ENCODE measurements at places on chromosomes 6 and 20.

GRCh38 chr6:70166088-70166958 lies 136.6 kb downstream of the COL9A1 start:
- H3K4me1 ChIP-seq = no peaks in the 10 kb centered on the region
- no peak overlapping the region for H3K27ac ChIP-seq
- H3K4me3 ChIP-seq = no peak overlapping the region
- H3K27me3 ChIP-seq = no peaks in the 10 kb centered on the region
- no peaks in the 10 kb centered on the region for H3K36me3 ChIP-seq

DNA sequence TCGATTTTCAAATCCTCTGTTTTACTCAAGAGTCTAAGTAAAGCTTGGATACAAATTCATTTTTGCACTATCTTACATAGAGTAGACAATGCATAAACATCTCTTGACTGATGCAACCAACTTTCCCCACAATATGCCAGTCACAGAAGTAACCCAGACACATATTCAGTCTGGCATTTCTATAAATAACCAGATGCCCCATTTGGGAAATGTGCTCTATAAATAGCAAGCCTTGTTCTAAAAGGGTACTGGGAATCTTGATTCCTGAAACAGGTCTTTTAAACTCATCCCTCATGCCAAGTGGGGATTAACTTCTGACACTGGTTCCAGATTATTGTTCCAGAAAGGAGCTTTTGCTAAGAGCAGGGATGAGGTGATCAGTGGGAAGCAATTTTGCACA lies 411.7 kb downstream of the EPM2A start:
- DNase-seq = no peak
- H3K27me3 ChIP-seq = no peaks in the 10 kb centered on the region
- H3K36me3 ChIP-seq = no peaks in the 10 kb centered on the region
- H3K4me1 ChIP-seq = no peaks in the 10 kb centered on the region
- no peak overlapping the region for H3K27ac ChIP-seq

DNA sequence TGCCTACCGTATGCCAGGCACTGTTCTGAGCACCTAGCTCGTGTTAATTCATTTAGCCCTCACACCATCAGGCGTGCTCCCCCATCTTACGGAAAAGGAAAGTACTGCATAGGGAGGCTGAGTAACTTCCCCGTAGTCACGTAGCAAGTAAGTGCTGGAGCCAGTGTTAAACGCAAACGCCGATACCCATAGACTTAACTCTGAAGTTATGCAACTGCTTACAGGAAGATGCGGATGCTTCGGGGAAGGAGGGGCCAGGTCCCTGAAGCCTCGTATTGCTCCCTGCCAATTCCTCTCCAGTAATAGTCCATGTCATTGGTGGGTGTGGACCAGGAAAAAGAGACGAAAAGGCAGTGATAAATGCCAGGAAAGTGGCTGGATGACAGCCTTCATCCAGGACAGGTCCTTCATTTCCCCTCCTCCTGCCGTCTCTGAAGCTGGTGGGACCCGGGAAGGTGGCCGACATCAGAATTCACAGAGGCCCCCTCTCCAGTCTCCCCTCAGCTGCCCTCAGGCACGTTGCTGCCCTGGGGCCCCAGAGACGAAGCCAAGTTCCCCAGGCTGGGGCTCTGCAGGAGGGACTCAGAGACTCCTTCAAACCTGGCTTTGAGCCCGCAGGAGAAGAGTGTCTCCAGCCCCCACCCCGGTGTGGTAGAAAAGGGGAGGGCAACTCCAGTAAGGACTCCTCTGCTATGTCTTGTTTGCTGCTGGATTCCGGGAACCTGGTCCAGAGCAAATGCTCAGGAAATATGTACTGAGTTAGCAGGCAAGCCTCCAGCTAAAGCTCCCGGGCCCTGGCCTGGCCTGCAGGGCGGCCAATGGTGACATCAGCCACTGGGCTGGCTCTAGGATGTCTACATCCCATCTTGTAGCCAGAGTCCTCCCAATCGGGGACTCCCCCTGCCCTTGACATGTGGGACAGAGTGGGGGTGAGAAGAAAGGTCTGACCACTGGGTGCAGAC lies 37.8 kb downstream of the RAB44 start:
- H3K36me3 ChIP-seq = peaks cover 12% of the 10 kb centered on the region
- peak overlapping the region; percentile 43 for H3K4me3 ChIP-seq
- H3K27ac ChIP-seq = peak overlapping the region; percentile 74
- H3K4me1 ChIP-seq = peaks cover 13% of the 10 kb centered on the region
- H3K27me3 ChIP-seq = no peaks in the 10 kb centered on the region
- DNase-seq = peak; percentile 67

DNA sequence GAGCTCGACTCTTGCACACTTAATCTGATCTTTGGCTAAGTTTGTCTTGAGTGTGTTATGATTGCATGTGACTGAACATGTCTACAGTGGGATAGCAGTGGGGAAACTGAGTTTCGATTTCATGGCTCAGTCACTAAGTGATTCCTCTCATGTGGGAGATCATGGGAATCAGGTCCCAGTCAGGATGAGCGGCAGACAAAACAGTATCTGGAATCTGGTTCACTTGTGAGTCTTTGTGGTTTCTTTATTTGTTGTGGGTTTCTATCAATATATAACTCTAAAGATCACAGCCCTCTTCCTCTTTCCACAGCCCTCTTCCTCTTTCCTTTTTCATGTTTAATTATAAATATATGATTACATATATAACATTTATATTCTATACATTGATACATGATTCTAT lies 4.0 kb downstream of the RPP21 start:
- H3K36me3 ChIP-seq = no peaks in the 10 kb centered on the region
- H3K27me3 ChIP-seq = no peaks in the 10 kb centered on the region
- H3K4me3 ChIP-seq = no peak overlapping the region

DNA sequence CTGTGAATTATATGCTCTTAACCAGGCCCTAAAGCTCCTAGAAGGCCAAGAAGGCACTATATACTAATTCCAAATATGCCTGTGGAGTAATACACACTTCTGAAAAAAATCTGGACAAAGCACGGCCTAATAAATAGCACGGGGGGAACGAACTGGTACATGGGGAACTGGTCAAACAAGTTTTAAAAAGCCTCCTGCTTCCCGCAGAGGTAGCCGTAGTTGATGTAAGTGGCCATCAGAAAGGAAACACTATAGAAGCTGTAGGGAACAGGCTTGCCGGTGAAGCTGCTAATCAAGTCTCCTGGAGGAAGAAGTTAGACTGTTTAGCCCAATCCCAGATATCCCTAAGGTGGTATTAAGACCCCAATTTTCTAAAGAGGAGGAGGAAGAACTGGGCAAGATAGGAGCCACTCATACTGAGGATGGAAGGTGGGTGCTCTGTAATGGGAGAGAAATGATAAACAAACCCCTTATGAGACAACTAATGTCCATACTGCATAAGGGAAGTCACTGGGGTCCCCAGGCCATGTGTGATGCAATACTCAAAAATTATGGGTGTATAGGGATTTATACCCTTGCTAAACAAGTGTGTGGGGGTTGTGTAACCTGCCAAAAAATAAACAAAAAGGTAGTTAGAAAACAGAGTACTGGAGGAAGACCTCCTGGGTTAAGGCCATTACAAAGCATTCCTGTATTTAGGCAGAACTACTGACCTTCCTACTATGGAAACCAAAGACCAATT lies 27.1 kb upstream of the ZNF318 start:
- no peak overlapping the region for H3K27ac ChIP-seq
- DNase-seq = no peak
- H3K27me3 ChIP-seq = no peaks in the 10 kb centered on the region
- H3K4me3 ChIP-seq = no peak overlapping the region
- no peaks in the 10 kb centered on the region for H3K4me1 ChIP-seq
- no peaks in the 10 kb centered on the region for H3K36me3 ChIP-seq

- H3K4me1 ChIP-seq = no peaks in the 10 kb centered on the region
- no peaks in the 10 kb centered on the region for H3K27me3 ChIP-seq
- no peak for DNase-seq
- H3K27ac ChIP-seq = no peak overlapping the region
- no peaks in the 10 kb centered on the region for H3K36me3 ChIP-seq
- no peak overlapping the region for H3K4me3 ChIP-seq
These were observed 131.2 kb upstream of the KCNG1 start for GRCh38 chr20:51153867-51154707.

DNA sequence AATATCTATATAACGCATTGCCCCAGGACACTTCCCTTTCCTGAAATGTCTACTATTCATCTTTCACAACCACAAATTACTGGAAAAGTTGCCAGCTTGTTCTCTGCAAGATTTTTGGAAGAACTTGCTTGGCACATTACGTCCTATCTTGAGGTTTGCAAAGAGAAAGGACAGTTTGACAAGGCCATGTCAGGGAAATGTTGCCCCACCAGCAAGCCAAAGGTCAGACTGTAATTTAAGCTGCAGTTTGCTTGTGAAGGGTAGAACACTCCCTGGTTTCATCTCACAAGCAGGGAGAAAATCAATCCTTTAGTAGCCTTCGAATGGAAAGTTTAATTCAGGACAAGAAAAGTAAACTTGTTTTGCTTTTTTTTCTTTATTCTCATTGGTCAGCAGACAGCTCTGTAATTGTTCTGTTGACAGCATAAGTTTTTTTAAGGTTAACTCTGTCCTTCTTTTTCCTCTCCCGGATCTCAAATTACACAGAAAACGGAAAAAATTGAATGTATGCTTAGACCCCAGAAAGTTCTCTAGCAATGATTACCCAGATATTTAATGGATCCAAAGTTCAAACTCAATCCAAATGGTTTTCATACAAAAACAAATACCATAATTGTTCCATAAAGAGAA lies 541.8 kb upstream of the NRSN1 start:
- H3K36me3 ChIP-seq = no peaks in the 10 kb centered on the region
- no peak for DNase-seq
- H3K4me1 ChIP-seq = no peaks in the 10 kb centered on the region

DNA sequence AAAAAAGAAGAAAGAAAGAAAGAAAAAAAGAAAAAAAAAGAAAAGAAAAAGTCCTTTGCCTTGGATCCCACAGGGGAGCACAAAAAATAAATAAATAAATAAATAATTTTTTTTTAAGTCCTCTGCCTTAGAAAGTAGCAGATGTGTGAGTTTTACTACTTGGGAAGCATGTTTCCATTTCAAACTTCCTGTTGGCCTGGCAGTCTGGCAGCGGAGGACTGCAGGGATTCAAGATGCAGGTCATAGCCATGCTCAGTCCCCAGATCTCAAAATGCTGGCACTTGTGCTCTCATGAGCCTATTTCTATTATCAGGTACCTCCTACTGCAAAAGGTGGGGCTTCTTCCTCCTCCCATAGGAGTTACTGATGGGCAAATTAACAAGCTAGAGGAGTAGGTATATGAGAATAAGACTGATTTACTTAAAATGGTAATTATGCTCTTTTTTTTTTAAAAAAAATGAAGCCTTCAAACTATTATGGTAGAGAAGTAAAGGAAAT lies 54.2 kb upstream of the MAP7 start:
- peaks cover 30% of the 10 kb centered on the region for H3K36me3 ChIP-seq
- no peaks in the 10 kb centered on the region for H3K27me3 ChIP-seq
- H3K4me3 ChIP-seq = no peak overlapping the region
- no peak for DNase-seq

- no peaks in the 10 kb centered on the region for H3K36me3 ChIP-seq
- no peak overlapping the region for H3K4me3 ChIP-seq
- H3K27me3 ChIP-seq = no peaks in the 10 kb centered on the region
- H3K27ac ChIP-seq = no peak overlapping the region
- peaks cover 4% of the 10 kb centered on the region for H3K4me1 ChIP-seq
- no peak for DNase-seq
These were observed 21.1 kb downstream of the STX11 start for GRCh38 chr6:144171406-144171805.

DNA sequence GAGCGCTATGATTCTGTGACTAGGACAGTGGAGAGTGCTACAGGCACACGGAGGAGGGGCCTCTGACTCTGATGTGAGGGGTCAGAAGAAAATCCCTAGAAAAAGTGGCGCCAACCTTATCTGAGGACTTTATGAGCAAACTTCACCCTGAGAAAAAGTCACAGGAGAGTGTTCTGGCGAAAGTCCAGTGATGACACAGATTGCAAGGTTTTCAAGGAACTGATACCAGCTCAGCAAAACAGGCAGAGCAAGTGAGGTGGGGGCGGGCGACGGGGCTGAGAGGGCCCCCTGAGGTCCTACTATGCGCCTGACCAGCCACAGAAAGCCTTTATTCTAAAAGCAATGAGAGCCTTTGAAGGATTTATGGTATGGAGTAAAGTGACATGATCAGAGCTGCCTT lies 73.3 kb downstream of the SLC22A23 start:
- no peak for DNase-seq
- H3K4me3 ChIP-seq = no peak overlapping the region
- no peaks in the 10 kb centered on the region for H3K4me1 ChIP-seq
- H3K27ac ChIP-seq = peak overlapping the region; percentile 28
- no peaks in the 10 kb centered on the region for H3K27me3 ChIP-seq

- H3K4me3 ChIP-seq = no peak overlapping the region
- H3K27me3 ChIP-seq = no peaks in the 10 kb centered on the region
- peak overlapping the region; percentile 1 for H3K27ac ChIP-seq
- H3K36me3 ChIP-seq = no peaks in the 10 kb centered on the region
- DNase-seq = no peak
These were observed 72.3 kb downstream of the SNX5 start for GRCh38 chr20:17896193-17896723.

DNA sequence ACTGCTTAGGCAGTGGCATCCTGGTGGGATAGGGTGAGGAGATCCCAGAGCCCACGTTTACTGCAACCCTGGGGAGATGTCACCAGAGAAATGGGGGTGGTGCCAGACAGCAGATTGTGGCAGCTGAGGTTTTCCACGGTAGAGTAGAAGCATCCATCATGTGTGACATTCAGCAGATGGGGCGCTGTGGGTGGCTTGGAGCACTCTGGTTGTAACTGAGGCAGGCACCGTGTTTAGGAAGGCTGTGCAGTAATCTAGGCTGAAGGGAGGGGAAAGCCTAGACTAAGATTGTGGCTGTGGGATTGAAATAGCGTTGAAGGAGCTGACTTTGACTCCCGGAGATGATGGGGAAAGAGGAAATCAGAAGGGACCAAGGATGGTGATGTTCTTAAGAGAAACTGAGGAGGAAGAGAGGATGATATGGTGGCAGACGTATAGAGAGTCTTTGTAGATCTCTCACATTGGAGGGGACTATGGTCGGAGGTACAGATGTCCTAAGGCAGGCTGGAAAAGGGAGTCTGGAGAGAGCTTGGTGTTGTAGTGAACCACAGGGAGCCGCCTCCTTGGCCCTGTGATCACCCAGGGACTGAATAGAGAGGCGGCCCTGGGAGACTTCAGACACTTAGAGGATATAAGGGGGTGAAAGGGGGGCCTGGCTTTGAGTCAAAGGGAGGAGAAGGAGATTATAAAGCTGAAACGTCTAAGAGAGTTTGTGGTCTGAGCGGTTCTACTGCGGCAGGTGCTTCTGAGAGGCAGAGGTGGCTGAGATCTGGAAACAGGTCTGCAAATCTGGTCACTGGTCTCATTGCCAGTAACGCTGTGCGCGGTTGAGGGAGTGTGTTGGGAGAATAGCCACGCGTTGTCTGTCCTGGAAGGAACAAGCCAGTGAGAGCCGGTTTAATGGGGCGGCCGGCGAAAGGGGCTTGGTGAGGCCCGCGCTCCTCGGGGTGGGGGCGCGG lies 792 bp upstream of the MICA start:
- H3K4me3 ChIP-seq = peak overlapping the region; percentile 65
- H3K27me3 ChIP-seq = no peaks in the 10 kb centered on the region
- H3K36me3 ChIP-seq = no peaks in the 10 kb centered on the region
- DNase-seq = no peak
- peaks cover 62% of the 10 kb centered on the region for H3K4me1 ChIP-seq

GRCh38 chr6:74902089-74902488 lies 303.8 kb downstream of the COL12A1 start:
- no peak for DNase-seq
- H3K4me3 ChIP-seq = no peak overlapping the region
- no peaks in the 10 kb centered on the region for H3K27me3 ChIP-seq
- H3K27ac ChIP-seq = no peak overlapping the region
- no peaks in the 10 kb centered on the region for H3K4me1 ChIP-seq

GRCh38 chr6:131488780-131489179 lies 84.2 kb upstream of the ARG1 start:
- no peak for DNase-seq
- no peak overlapping the region for H3K4me3 ChIP-seq
- H3K36me3 ChIP-seq = no peaks in the 10 kb centered on the region
- H3K27ac ChIP-seq = no peak overlapping the region
- H3K27me3 ChIP-seq = no peaks in the 10 kb centered on the region
- no peaks in the 10 kb centered on the region for H3K4me1 ChIP-seq

Measured in spleen (tissue), 13 donors.